Stomach (tissue), 19 donors: ENCODE measurements at places on chromosomes 3 and 15. TPM values are rescaled to one million over a fixed set of nuclear protein-coding genes. Genes with fewer than 3 reads are reported as not detected.

DNA sequence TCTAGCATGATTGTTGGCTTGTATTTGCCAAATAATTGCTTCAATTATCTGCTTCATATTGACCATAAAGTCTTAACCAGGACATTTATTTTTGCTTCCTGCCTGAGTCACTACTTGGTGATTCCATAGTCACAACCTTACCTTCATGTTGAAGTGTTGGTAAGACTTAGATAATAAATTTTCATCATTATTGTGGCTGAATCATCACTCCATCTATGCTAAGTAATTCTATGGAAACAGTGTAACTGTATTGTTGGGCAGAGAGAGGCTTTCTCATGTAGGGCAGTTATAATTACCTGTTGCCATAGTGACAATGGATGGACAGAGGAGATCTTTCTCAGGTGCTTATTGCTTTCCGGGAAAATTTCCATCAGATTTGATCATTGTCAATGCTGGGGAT is 330.7 kb upstream of the LRRC3B start:
- DNase-seq, result no peak

GRCh38 chr15:44659056-44659455 is 4.4 kb downstream of the SPG11 start:
- DNase-seq, result no peak

DNA sequence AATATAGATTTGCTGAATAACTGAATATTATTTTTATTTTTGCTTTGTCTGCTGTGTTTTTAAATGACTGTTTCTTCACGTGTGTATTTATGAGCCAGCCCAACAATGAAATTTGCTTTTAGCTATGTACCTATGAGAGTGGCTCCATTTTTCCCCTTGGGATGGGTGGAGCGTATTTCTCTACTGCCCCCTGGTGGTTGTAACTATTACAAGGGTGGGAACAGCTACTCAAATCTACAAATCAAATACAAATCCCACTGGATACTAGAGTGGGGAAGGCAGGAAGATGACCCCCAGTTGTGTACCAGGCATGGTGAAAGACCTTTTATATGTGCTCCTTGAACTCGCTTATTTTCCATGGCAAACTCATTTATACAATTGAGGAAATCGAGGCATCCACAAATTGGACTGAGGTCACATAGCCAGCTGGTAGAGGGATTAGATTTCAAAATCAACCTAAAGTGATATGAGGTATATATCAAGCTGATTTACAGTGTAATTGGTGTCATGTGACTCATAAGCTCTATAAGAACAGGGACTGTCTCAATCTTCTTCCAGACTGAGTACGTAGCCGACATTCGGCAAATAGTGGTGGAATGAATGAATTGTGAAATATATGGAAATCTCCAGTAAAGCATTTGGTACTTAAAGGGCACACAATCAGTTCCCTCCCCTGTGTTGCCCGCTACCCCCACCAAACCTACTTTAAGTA is 69.5 kb upstream of the VEPH1 start:
- DNase-seq, result no peak

GRCh38 chr3:52086976-52087663 is 30.7 kb upstream of the DUSP7 start:
- DNase-seq, result no peak

GRCh38 chr3:78785004-78785403 is 982.8 kb downstream of the ROBO1 start:
- DNase-seq, result no peak

- DNase-seq, result no peak
These were observed 2.2 kb downstream of the BTBD1 start for GRCh38 chr15:83064859-83065258.

GRCh38 chr3:143928056-143928455 is 43.6 kb upstream of the DIPK2A start:
- DNase-seq, result no peak

DNA sequence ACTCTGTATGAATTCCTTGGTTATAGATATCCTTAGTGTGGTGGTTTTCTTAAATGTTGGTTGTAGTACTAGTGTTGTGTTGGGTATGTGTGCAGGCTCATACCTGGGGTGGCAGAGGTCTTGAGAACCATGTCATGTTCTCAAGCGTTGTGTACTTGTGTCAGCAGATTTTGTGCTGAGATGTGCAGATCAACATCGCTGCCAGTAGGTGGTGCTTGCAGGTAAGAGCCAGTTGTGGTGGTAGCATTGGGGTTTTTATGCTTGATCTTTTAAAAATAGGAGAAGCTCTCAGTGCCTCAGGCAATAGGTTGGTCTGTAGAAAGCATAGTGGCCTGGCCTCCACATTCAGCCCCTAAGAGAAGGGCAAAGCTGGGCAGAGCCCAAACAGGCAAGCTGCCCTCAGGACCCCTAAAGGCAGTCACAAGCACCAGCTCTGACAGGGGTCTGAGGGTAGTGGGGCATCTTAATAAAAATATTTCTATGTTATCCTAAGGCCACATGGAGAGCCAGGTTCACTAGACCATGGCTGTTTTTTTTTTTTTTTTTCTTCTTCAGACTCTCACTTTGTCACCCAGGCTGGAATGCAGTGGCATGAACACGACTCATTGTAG is 164.0 kb downstream of the IL20RB start:
- peak; percentile 58 for DNase-seq

GRCh38 chr3:103918336-103918735 is 1448.4 kb upstream of the ALCAM start:
- no peak for DNase-seq

DNA sequence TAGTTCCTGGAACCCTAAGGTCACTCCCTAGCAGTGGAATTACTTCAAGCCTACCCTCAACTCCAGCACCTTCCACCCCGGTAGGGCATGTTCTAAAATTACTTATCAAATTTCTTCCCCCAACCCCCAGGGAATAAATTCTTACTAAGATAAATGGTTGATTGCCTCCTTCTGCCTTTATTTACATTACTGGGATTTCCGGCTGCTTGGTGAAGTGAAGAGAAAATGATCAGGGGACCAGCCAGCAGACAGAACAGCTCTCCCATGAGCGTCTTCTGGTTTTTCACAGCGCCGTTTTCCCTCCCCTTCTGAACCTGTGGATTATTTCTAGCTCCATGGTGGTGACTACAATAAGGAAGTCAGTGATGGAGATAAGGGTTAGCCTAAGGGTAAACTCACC is 521.5 kb upstream of the PPP2R3A start:
- no peak for DNase-seq

- no peak for DNase-seq
These were observed 50.2 kb upstream of the PRR20G start for GRCh38 chr3:127337911-127338531.

GRCh38 chr15:79643393-79643792 is 211.3 kb downstream of the MINAR1 start:
- no peak for DNase-seq

- no peak for DNase-seq
These were observed 40.1 kb upstream of the RASGRF1 start for GRCh38 chr15:79130535-79131130.

- DNase-seq, result no peak
These were observed 697.7 kb downstream of the TUSC7 start for GRCh38 chr3:117407317-117407716.

GRCh38 chr15:28017423-28017924 is 81.6 kb downstream of the OCA2 start:
- DNase-seq, result no peak

DNA sequence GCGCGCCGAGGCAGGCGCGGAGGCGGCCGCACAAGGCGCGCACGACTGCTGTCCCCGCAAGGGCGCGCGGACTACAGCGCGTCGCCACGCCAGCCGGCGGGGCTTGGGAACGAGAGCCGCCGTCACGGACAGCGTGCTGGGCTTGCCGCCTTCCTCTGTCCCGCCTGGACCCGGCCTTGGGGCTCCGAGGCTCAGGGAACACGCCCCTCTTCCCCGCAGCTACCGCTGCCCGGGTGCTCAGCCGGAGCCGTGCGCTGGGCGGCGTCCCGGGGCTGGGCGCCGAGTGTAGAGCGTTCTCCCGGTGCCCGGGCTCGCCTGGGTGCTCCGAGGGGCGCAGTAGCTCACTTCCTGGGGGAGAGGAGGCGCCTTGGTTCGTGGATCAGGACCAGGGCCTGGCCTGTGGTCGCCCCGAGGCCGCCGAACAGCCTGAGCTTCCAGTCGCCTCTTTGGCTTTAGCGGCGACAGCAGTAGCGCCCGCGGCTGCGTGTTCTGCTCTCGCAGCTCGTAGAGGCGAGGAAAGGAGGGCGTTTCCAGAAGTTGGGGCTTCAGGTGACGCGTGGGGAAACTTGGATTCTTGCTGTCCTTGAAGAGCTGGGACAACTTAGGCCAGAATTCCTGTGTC is 226.7 kb upstream of the C2CD4B start:
- peak; percentile 50 for DNase-seq

GRCh38 chr3:37855363-37855970 is 6.2 kb upstream of the CTDSPL start:
- DNase-seq, result peak; percentile 92

- no peak for DNase-seq
These were observed 19.6 kb downstream of the HEMK1 start for GRCh38 chr3:50588759-50589433.

DNA sequence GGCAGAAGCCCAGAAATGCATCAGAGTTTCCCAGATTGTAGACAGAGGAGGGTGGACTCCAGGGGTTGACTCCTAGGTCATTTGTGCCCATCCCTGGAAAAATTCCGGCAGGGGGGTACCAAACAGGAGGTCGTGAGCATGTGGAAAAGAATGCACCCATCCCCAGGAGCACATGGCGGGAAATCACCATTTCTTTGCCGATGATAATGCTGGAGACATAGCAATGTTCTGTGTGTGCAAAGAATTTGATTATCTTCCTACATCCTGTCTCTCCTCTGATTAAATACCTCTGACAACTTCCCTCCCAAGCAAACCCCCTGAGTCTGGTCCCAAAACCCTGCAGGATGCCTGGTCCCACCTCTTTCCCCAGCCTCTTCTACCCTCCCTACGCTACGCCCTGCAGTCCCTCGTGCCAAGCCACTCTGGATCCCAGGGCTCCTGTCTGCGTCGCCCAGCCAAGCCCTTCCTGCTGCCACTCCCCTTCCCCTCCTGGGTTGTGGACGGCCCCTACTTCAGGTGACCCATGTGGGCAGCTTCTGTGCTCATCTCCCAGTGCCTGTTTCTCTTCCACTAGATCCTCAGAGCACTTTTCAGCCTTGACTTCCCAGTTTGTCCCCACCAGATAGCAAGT is 15.8 kb downstream of the WNT7A start:
- DNase-seq, result no peak

The B2M gene
- total RNA-seq, result 815 TPM

The LSAMP gene
- 1.8 TPM for total RNA-seq

The SERPINI2 gene
- not detected for total RNA-seq
